Muscle of leg (tissue), 16 donors: ENCODE measurements at places on chromosomes 3 and 15.

DNA sequence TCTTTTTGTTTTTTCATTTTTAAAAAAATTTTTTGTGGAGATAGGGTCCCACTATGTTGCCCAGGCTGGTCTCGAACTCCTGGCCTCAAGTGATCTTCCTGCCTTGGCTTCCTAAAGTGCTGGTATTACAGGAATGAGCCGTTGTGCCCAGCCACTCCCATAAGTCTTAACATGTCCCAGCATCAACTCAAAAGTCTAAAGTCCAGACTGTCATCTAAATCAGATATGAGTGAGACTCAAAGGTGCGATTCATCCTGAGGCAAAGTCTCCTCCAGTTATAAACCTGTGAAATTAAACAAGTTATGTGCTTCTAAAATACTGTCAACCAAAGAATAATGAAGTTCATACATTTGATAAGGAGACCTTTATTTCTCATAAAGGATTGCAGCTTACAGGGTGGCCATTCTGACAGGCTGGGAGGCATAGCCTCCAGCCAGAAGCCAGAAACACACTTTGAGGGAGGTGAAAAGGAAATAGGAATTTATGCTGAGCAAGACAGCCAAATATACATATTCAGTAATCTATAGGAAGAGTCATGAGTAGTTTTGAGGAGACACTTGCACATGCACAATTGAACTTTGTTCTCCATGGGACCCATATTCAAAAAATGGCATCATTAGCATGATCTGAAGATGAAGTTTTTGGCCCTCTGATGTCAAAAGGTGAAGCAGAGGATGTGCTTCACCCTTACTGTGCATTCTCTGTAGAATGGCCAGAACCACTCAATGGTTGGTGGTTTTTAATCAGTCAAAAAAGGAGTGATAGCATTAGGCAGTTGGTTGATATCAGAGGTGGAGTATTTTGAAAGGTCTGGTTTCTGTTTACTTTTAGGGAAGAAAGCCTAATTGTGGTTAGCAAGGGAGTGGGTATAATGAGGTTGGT lies 11.0 kb upstream of the ZNF662 start:
- DNase-seq, result no peak

- DNase-seq, result no peak
Observed at GRCh38 chr3:128082546-128082945, 30.3 kb downstream of the SEC61A1 start.

DNA sequence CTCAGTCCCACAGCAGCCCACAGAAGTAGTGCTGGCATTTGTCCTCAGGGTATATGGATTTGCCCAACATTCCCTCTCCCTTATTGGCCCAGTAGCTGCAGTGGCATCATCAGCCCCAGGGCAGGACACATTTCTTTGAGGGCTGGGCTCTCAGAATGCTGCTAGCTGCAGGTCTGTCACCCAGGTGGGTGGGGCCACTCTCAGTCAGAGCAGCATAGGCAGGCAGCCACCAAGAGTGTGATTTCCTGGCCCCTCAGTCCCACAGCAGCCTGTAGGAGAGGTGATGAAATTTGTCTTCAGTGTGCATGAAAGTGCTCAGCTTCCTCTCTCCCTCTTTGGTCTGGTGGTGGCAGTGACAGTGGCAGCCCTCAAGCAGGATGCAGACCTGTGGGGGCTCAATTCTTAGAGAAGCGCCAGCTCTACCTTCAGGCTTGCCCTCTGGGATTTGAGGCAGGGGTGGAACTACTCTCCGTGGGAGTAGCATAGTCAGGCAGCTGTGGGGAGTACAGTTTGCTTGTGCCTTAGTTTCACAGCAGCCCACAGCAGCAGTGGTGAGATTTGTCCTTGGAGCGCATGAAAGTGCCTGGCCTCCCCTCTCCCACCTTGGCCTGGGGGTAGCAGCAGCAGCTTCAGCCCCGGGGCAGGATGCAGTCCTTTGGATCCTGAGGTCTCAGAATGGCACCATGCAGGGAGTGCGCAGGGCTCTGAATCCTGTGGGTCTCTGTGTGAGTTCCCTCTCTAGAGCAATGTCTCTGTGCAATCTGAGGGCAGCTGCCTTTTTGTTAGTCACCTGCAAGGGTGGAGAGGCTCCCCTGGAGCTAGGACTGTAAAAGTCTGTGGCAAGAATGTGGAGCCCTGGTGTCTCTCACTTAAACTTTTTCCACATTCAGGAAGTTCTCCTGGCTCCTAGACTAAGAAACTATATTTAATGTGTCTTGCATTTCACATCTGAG lies 1229.1 kb downstream of the ROBO2 start:
- DNase-seq, result no peak

- no peak for DNase-seq
Observed at GRCh38 chr3:27885641-27886040, 163.5 kb upstream of the EOMES start.

- DNase-seq, result peak; percentile 54
Observed at GRCh38 chr3:46960081-46960701, 16.4 kb downstream of the CCDC12 start.

GRCh38 chr15:71141572-71141971 lies 26.3 kb downstream of the THSD4 start:
- no peak for DNase-seq

DNA sequence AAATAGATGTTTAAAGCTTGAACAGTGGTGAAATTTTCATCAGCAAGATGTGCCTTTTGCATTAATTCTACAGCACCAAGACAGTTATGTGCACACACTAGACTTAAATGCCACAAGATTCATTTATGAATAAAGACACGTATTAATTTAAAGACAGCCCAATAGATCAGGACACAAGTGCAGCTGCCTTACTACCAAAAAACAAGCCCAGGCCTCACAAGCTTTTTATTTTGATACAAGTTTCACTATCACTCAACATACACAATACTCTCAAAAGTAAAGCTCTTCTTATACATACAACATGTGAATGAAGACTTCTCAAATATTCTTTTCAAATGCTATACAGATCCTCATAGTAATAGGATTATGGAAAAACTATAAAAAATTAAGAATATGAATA lies 2.4 kb downstream of the ACAP2 start:
- DNase-seq, result no peak

DNA sequence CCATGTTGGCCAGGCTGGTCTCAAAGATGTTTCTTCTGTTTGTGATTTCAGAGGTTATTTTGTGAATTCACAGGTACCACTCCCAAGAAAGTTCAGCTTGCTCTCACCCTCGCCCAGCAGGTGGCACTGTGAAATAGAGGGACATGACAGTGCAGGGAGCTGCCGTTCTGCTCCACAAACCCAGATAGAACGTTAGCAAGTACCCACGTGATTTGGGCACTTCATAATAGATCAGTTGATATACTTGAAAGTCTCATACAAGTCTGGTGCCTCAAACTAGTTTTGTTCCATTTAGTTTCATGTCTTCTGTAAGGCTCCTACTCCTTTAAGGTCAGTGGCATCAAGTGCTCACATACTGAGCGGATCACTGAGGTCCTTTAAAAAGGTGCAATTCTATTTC lies 45.5 kb downstream of the FILIP1L start:
- DNase-seq, result peak; percentile 86

DNA sequence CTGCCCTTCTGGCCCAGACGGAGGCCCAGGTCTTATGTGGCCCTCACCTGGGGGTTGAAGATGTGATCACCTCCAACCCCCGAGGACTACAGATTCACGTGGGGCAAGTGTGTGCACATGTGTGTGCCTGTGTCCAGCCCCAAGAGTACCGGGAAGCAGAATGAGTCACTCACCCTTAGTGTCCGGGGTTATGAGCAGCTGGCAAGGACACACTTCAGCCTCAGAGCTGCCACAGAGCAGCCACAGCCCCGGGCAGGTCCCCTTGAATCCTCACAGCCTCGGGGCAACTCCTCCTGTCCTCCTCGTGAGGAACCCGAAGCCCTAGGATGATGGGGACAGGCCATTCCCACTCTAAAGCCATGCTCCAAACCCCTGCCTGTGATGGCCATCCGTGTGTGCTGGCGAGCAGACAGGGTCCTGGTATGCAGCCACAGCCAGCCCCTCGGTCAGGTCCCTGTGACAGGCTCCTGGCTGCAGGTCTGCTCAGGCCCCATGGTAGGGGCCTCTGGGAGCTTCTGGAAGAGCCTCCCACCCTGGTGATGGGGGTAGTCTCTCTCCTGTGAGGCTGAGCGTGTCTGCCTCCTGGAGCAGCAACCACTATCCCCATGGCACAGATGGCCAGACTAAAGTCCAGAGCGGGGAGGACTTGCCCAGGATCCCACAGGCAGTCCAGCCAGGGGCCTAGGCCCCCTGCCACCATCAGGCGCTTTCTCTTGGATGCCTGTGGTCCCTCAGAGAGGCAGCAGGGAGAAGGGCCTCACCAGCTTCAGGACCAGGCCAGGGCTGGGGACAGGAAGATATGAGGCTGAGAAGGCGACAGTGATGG lies 852 bp downstream of the STAB1 start:
- no peak for DNase-seq

DNA sequence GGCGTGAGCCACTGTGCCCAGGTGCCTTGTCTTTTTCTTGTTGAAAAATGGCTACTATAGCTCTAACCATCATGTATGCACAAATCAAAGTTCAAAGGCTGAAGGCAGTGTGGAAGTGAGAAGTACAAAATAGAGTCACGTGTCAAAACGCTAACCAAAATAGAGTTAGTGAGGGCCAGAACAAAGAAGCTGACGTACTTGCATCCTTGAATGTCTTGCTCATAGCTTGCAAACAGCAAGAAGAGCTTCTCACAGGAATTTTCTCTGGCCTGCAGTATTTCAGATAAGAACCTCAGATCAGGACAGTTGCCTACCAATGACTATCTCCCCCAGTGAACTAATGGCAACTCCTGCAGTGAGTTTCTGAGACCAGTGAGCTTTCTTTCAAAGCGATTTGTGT lies 713.5 kb downstream of the GRM7 start:
- no peak for DNase-seq

DNA sequence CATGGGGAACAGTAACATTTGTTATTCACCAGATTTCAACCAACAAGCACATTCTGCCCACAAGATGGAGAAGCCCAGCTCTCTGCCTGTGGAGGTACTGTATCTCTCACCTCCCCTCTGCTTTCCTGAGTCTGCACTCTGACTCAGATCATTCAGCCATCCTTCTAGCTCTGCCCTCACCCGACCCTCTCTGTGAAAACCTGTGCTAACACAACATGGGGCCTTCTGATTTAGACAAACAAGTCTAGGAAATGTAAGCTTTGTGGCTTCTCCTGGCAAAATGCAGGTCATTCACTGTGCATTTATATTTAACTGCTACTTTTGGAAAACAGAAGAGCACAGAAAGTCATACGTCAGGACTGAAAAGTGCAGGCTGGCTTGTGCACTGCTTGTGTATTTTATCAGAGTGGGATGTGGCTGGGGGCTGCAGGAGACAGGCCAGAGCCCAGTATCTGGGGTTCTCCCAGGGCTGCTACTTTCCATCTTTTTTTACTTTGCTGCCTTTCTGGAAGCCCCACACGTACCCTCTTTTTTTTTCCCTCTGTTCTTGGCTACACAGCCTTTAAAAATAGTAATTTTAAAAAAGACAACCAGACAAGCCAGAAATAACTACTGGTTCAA lies 50.8 kb downstream of the SUSD5 start:
- no peak for DNase-seq

DNA sequence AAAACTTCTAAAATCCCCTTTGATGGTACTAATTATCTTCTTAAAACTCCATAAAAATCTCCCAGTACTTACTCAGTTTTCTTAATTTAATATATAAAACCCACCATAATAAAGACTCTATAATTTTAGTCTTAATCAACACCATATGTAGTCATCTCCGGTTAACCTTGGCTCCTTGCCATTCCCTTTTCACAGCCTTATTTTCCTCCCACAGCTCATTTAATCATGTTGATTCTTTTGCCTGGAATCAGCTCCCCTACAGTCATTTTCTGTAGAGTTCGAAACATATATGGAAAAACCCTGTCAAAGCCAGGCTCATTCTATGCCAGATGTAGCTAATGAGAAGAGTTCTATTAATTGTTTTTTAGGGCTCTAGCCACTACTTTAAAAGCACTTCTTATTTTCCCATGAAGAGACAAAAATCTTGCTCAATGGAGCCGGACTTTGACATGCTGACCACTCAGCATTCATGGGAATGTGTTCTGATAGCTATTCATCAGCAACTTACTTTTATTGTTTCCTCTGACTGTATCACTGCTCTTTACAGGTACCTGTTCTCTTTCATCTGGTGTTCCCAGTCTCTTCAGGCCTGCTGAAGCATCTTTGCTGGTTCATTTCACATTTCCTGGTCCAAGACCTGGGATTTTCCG lies 573.4 kb downstream of the NAALADL2 start:
- DNase-seq, result peak; percentile 85

DNA sequence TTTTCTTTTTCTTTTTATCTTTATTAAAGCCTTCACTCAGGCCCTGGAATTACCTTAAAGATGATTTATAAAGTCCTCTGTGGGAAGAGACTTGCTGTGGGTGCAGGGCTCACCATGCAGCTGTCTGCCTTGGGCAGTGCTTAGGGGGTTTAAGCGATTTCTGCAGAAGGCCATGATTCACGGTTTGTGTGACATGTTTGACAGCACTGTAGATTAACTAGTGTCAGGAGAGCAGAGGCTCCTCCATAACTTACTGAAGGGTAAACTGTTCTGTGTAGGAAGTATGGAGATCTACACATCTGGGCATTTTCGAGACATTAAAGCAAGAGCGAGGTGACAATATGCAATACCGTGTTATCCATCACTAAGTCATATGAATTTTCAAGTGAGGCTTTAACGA lies 137.7 kb downstream of the LRIG1 start:
- DNase-seq, result peak; percentile 52

DNA sequence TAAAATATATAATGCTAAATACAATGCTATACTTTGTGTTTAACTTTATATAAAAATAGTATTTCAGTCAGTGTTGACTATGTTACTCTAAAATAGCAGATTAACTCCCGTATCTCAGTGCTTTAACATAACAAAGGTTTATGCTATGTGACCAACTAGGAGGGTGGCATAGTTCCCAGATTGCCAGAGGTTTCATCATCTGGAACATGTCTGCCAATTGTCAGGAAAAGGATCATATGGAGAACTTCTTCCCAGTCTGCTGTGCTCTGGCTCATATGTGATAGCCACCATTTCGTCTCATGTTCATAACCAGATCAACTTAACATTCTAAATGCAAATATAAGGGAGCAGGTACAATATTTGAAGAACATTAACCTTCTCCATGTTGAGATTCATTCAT lies 720.2 kb downstream of the MCTP2 start:
- no peak for DNase-seq
